ENCODE measurements at places on chromosomes 4 and X. TPM values are rescaled to one million over a fixed set of nuclear protein-coding genes. Genes with fewer than 3 reads are reported as not detected.

The NOX1 gene
- total RNA-seq = not detected

The NSG1 gene
- total RNA-seq = 220 TPM

The FAM53A gene
- total RNA-seq = 0.63 TPM

The MUC7 gene
- total RNA-seq = not detected

The VCX gene
- not detected for total RNA-seq

The ADH7 gene
- not detected for total RNA-seq

The SPANXN1 gene
- total RNA-seq = not detected

The NR3C2 gene
- 17.8 TPM for total RNA-seq

The GPR82 gene
- total RNA-seq = not detected

The NHS gene
- 7.5 TPM for total RNA-seq

The CXorf65 gene
- not detected for total RNA-seq

The FAAH2 gene
- total RNA-seq = 9.4 TPM

The EMCN gene
- 2.2 TPM for total RNA-seq

The APOO gene
- total RNA-seq = 32.9 TPM

The HTN3 gene
- not detected for total RNA-seq

The CDKL2 gene
- 53.2 TPM for total RNA-seq

The GAB1 gene
- 38.5 TPM for total RNA-seq

The SLC9A6 gene
- 95.2 TPM for total RNA-seq

The PGAM4 gene
- total RNA-seq = not detected

The FAM9C gene
- total RNA-seq = not detected

The MAGEA6 gene
- total RNA-seq = not detected

The P2RY8 gene
- not detected for total RNA-seq

The MAGEA10 gene
- not detected for total RNA-seq

The MAGEB1 gene
- total RNA-seq = not detected

The CT47B1 gene
- total RNA-seq = not detected

The ARSJ gene
- 0.31 TPM for total RNA-seq

The FDCSP gene
- total RNA-seq = not detected

The SATL1 gene
- 3.1 TPM for total RNA-seq

The MAGEA4 gene
- total RNA-seq = not detected

The DDX3X gene
- total RNA-seq = 253 TPM

The OPRPN gene
- total RNA-seq = not detected

The HHIP gene
- total RNA-seq = 2.5 TPM

The COL4A5 gene
- total RNA-seq = 30.4 TPM

The SHROOM2 gene
- 21.9 TPM for total RNA-seq

The PLS3 gene
- 122 TPM for total RNA-seq

The MAB21L2 gene
- not detected for total RNA-seq

The FGFBP2 gene
- total RNA-seq = not detected

The ARX gene
- 14.4 TPM for total RNA-seq

The ETDA gene
- total RNA-seq = not detected

The CLDN2 gene
- not detected for total RNA-seq

The DCLK2 gene
- total RNA-seq = 203 TPM
